ENCODE measurements at places on chromosomes 6 and 20.

DNA sequence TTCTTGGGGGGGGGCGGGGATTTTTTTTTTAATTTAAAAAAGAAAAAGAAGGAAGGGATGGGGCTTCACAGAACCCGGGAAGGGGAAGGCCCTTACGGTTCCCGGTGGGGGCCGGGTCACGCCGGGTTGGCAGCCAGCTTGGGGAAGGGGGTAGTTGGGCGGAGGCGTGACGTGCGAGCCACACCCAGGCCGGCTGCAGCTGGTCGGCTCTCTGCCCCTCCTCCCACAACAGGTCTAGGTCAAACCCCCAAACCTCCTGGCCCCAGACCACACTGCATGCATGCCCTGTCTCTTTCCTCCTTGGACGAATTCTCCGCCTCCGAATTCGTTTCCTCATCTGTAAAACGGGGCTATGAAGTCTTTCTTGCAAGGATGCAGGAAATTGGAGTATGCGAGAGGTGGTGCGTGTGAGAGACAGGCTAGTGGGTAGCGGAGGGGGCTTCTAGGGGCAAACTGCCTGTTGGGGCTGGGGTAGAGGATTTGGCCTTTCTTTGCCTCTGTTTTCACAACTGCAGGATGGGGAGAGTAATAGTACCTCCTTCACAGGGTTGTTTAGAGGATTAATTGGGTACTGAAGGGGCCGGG, 828 bp downstream of the HCK start:
- DNase-seq: no peak

DNA sequence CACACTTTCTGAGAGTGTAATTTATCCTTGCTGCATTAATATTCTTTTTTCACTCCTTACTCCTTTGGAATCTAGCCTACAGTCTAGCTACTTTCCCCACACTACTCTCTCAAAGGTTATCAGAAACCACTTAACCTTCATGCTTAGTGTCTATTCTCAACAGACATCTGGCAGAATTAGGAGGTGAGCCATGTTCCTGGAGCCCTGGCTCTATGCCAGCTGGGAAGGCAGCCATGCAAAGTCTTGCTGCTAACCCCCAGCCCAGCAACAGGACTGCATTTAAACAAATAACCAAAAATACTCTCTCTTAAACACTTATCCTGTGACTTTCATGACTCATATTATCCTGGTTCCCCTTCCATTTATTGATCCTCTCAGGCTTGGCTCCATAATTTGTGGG, 260.2 kb downstream of the BCKDHB start:
- DNase-seq: no peak

GRCh38 chr6:130968476-130968875, 94.6 kb downstream of the EPB41L2 start:
- no peak for DNase-seq

- no peak for DNase-seq
Observed at GRCh38 chr6:123803504-123804013, at the start of gene NKAIN2. Gene NKAIN2, plus strand, starts transcription at chr6:123803865.

DNA sequence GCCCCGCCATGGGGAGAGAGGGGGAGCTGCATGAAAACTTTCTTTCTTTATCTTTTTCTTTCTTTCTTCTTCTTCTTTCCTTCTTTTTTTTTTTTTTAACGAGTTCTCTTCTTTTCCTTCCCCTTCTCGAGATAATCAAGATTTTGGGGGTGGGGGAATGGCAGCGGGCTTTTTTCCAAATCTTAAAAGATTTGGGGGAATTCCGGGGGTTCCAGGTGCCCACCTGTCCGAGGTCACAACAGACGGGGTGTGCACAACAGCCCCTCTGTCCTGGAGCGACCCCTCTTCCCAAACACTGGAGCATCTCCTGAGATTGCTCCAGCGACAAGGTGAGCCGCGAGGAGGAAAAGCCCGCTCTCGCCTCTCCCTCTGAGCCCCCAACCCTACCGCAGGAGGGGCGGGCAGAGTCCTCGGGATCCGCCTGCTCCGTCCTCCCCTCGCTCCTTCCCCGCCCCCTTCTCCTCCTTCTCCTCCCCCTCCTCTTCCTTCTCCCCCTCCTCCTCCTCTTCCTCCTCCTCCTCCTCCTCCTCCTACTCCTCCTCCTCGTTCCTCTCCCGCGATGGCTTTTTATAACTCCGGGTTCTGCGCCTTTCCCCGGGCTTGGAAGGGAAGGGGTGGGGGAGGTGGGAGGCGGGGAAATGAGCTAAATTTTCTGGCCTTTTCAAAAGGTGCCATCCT, 689 bp upstream of the KCNB1 start:
- no peak for DNase-seq

DNA sequence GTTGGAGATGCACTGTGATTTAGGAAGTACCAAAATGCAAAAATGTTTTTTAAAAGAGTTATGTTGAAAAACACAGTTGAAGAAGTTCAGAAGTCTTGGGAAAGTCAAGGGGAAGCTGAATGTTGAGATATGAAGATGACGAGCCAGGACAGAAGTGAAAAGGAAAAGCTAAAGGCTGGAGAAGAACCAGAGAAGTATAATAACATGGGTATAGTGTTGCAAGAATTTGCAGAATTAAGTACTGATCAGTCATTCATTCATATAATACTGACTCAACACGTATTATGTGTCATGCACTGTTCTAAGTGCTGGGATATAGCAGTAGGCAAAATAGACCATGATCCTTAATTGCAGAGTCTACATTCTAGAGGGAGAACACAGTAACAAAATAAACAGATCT, 432.8 kb downstream of the CDC5L start:
- DNase-seq: no peak

GRCh38 chr6:31450751-31451150, 47.2 kb upstream of the MICB start:
- DNase-seq: no peak

- DNase-seq: no peak
Observed at GRCh38 chr6:72324591-72324990, 297.3 kb upstream of the KCNQ5 start.

DNA sequence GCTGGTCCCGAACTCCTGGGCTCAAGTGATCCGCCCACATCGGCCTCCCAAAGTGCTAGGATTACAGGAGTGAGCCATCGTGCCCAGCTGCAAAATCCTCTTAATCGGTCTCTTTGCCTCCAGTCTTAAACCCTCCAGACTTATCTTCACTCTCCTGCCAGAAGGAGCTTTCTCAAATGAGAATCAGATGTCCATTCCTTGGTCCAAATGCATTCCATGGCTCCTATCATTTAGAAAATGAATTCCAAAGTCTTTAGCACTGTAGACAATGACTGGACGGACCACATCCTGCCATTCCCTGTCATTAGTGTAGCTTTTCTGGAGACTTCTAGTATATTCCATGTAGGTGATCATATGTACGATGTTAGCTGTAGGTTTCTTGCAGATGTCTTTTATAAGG, 141.9 kb downstream of the ID4 start:
- no peak for DNase-seq

- DNase-seq: no peak
Observed at GRCh38 chr6:131923356-131923755, 27.8 kb downstream of the CCN2 start.

DNA sequence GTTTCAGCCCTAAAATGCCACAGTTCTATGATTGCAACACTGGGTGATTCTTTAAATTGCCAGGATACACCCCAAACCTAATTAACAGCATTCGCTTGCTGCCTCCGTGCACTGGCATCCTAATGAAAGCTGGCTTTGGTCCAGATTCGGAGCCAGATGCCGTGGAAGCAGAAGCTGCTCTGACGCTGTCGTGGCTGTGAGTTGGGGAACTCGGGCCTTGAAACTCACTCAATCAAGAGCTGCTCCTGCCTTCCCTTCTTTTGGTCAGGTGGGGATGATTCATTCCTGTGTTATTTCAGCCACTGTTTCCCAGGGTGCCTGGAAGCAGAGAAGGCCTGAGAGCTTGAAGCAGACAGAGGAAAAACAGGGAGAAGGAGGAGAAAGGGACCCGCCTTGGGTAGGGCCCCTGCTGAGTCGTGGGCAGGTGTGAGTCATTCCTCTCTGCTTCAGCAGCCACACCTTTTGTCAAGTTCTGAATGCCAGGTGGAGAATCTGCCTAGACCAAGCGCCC, 36.2 kb upstream of the DSP start:
- no peak for DNase-seq

DNA sequence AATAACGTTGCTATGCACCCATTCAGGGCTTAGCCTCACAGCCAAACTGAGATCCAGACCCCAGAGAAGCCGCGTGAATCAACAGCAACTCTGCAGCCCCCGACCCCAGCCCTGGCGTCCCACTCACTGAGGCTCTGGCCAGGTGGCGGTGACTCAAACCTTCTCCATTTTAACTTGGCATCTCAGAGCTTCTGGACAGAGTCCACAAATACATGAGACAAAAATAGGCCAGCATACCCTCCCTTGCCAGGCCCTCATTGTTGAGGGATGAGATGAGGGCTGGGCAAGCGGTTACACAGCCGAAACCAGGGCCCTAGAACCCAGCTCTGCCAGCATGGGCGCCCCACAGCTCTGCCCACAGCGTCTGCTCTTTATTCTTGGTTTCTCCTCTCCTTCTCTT, 118.4 kb downstream of the MYLK4 start:
- DNase-seq: no peak

GRCh38 chr20:53444401-53445149, 149.1 kb downstream of the ZNF217 start:
- DNase-seq: no peak

GRCh38 chr20:23043376-23043775, 6.1 kb downstream of the THBD start:
- no peak for DNase-seq

DNA sequence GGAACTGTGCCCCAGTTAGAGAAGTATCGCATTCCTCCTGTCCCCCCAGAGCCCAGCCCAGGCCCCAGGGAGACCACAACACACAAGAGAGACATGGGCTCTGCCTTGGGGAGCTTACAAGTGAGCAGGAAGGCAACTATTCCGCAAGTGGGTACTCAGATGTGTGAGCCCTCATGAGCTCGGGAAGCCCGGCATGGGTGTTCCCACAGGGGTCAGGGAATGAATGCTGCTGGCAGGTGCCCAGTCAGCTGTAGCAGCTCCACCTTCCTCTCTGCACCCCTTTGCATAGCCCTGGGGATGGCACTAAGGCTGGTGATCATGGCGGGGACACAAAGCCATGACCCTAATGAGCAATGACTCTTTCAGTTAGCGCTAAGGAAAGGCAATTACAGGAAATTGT, 194.1 kb downstream of the SYNDIG1 start:
- no peak for DNase-seq

GRCh38 chr20:7305976-7306375, 538.5 kb downstream of the BMP2 start:
- no peak for DNase-seq

GRCh38 chr6:56708810-56709597, 66.3 kb upstream of the DST start:
- no peak for DNase-seq

- DNase-seq: no peak
Observed at GRCh38 chr6:23728707-23729106, 397.3 kb upstream of the NRSN1 start.

DNA sequence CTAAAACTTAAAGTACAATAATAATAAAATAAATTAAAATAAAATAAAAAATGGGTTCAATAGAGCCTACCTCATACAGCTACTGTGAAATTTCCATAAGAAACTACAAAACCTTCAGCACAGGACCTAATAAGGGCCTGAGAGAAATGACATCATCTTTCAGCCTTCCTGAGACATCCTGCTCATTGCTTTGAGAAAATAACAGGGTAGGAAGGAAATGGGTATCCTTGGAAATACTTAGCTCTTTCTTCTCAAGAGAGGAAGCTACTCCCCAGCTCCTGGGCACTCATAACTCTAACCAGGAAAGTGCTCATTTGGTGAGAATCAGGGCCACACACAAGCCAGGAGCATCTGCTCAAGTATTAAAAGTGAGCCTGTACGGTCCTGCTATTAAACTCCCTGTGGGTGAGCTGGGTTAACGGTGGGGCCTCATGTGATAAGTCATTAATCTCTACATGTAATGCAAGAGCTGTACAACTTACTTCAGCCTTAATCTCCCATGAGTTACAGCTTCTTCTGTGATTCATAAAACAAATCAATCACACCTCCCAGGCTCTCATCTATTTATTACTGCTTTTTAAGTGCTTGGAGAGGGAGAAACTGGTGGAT, 141.4 kb downstream of the MAFB start:
- DNase-seq: no peak

DNA sequence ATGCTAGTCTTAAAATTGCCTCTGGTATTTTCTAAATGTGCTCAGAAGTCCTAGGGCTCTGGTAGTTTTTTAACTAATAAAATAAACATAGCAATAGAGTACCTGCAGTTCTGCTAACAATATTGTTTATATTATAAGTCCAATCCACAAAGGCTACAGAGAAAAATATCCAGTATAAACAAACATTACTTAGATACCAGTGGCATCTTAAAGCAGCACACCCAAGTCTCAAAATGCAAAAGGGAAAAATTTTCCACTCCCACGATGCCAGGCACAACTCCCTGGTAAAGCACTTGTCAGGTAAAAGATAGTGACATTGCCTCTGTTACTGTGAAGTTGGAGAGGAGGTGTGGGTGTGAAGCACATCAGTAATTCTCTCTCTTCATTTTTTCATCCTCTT, 123.3 kb downstream of the OGFRL1 start:
- no peak for DNase-seq

- DNase-seq: no peak
Observed at GRCh38 chr20:51945881-51946280, 143.6 kb upstream of the SALL4 start.

- DNase-seq: no peak
Observed at GRCh38 chr6:20778459-20778858, 244.2 kb downstream of the CDKAL1 start.

GRCh38 chr6:48236375-48236774, 125.4 kb upstream of the PTCHD4 start:
- DNase-seq: no peak
